ENCODE measurements at places on chromosomes 7 and 10. TPM values are rescaled to one million over a fixed set of nuclear protein-coding genes. Genes with fewer than 3 reads are reported as not detected.

OR6B1 gene
- total RNA-seq, result not detected

TSPAN33 gene
- 15.1 TPM for total RNA-seq

CLCN1 gene
- total RNA-seq, result not detected

UCMA gene
- total RNA-seq, result not detected

PDZD7 gene
- total RNA-seq, result 0.17 TPM

SEMA3E gene
- 0.12 TPM for total RNA-seq

CRYGN gene
- not detected for total RNA-seq

AOC1 gene
- 0.17 TPM for total RNA-seq

NXPH1 gene
- total RNA-seq, result not detected

TMEM106B gene
- total RNA-seq, result 48.9 TPM

ASB4 gene
- 8.7 TPM for total RNA-seq

RPS24 gene
- total RNA-seq, result 807 TPM

WBP1L gene
- total RNA-seq, result 22.4 TPM

PLXNA4 gene
- total RNA-seq, result 19.2 TPM

AGR3 gene
- total RNA-seq, result not detected

AOAH gene
- 2.4 TPM for total RNA-seq

PDZD8 gene
- 18.7 TPM for total RNA-seq

NPTX2 gene
- 2.1 TPM for total RNA-seq

ZPBP gene
- not detected for total RNA-seq

THSD7A gene
- 1.0 TPM for total RNA-seq

FAM221A gene
- 2.1 TPM for total RNA-seq

CCDC146 gene
- total RNA-seq, result 11.0 TPM

C10orf53 gene
- not detected for total RNA-seq

EPHB6 gene
- total RNA-seq, result 3.9 TPM

IDE gene
- total RNA-seq, result 47.8 TPM

NCF1 gene
- 3.9 TPM for total RNA-seq

CD36 gene
- total RNA-seq, result 1,393 TPM

STEAP1B gene
- total RNA-seq, result 0.69 TPM

TRPV5 gene
- not detected for total RNA-seq

GNGT1 gene
- not detected for total RNA-seq

SEMA4G gene
- 1.6 TPM for total RNA-seq

VAX1 gene
- not detected for total RNA-seq

MYH16 gene
- not detected for total RNA-seq

PON1 gene
- total RNA-seq, result not detected

All from left ventricle myocardium superior (tissue), 1 donor.